ENCODE measurements at places on chromosomes 5 and 9.

DNA sequence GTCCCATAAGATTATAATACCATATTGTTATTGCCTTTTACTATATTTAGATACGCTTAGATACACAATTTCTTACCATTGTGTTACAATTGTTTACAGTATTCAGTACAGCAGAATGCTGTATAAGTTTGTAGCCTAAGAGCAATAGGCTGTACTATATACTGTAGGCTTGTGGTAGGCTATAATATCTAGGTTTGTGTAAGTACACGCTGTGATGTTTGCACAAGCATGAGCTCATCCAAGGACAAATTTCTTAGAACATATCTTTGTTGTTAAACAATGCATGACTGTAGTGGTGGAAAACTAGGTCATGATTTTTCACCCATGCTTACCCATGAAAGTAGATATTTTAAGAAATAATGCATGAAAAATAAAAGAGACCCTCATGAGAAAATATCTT lies 509.4 kb upstream of the CDH18 start:
- DNase-seq = no peak

- DNase-seq = no peak
Observed at GRCh38 chr5:14851050-14851419, 20.5 kb downstream of the ANKH start.

- DNase-seq = no peak
Observed at GRCh38 chr5:6522331-6522730, 73.7 kb downstream of the UBE2QL1 start.

DNA sequence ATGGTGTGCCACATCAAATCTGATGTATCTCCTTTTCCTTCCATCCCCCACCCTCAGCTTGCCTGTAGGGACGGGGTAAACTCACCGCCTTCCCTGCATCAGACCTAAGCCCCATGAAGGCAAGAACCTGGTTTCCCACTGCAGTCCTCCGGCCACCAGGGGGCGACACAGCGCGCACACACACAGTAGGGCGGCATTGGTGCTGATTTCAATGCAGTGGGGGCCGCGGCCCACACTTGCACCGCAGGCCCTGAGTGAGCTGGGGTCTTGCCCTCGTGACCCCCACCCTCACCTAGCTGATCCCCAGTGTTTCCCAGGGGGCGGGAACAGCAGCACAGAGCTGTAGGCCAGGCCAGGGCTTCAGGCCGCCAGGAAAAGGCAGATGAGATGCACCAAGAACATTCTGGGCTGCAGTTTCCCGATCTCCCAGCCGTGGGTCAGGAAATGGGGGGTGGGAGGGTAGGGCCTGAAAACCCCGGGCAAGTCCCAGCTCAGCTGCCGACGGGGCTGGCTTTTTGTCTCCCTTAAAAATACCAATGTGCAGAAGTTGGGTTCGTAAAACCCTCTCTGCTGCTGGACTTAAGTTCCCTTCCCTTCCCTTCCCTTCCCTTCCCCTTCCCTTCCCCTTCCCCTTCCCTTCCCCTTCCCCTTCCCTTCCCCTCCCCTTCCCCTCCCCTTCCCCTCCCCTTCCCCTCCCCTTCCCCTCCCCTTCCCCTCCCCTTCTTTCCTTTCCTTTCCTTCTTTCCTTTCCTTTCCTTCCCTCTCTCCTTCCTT lies 19.5 kb downstream of the FAM163B start:
- no peak for DNase-seq

GRCh38 chr9:4228606-4229005 lies 71.3 kb downstream of the GLIS3 start:
- no peak for DNase-seq

All from thymus (tissue), 14 donors.